NCI-H146 (cell line): ENCODE measurements at places on chromosomes 4 and X.

DNA sequence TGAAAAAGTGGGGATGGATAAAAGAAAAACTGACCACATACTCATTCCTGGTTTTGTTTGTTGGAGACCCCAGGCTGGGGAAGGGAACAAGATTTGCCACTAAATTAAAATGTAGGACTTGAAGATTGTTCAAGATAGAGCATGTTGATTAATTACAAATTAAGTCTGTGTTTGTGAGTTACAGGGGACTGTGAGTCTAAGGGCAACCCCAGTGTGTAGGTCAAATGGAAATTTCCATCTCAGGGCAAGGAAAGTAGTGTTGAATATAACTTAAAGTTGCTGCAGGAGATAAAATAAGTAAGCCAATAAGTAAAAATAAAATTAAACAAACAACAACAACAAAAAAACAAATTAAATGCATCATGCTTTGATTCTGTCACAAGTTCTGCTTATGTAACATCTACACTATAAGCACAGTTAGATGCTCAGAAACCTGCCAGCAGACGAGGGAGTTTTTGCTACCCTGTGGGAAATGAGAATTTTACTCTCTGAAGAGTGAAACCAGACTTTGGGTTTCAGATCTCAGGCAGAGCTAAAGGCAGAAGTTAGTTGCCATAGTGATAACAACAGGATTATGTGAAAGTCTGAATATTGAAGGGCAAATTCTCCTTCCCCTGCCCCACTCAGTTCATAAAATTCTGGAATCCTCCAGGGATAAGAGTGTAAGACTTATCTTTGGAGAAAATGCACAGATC, 352.3 kb downstream of the GRXCR1 start:
- DNase-seq: no peak

DNA sequence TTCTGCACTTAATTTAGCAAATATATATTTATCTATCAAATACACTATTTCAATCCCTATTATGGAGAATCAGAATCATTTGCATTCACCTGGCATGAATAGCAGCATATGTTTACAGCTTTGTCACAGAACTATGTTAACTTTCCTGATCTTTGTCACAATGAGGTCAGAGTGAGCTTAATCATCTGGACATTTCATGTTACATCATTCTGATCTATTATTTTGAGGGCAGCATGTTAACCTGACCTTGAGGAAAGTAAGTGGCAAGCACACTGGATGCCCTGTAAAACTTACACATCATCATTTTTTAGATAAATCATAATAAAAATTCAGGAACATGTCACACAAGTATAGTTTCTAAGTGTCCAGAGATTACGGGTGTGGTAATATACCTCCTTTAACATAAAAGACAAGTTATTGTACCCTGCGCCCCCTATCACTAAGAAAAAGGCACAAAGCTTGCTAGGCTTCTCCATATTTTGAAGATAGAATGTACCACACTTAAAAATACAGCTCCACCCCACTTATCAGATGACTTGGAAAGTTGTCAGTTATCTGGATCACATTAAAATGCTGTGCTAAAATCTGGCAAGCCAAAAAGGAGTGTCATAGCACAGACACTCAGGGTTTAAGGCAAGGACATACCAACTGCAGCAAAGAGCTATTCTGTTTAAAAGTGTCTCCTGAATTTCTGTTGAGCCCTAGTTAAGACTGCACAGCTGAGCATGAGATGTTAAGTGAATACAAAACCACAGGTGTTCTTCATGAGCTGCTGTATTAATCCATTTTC, 182.7 kb upstream of the FAT4 start:
- no peak for DNase-seq

- no peak for DNase-seq
Observed at GRCh38 chr4:37486166-37486565, 200.0 kb downstream of the RELL1 start.

- DNase-seq: no peak
Observed at GRCh38 chrX:22365460-22365859, 92.7 kb downstream of the CBLL2 start.

DNA sequence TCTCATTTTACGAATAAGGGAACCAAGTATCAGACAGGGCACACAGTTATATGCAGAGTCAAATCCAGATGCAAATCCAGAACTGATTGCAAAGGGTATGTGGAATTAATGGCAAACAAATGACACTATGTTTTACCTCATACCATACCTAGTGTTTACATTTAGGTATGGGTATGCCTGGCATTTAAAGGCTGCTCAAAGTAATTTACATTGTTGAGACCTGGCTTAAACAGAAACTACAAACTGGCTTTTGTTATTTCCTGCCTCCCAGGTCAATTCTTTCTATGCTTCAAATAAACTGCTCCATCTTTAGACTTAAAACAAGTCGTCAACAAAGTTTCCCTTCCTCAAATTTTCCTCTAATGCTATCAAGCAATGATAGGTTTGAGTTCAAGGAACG, 33.7 kb downstream of the ANKRD17 start:
- DNase-seq: no peak

GRCh38 chrX:10986616-10987015, 124.5 kb upstream of the HCCS start:
- no peak for DNase-seq

DNA sequence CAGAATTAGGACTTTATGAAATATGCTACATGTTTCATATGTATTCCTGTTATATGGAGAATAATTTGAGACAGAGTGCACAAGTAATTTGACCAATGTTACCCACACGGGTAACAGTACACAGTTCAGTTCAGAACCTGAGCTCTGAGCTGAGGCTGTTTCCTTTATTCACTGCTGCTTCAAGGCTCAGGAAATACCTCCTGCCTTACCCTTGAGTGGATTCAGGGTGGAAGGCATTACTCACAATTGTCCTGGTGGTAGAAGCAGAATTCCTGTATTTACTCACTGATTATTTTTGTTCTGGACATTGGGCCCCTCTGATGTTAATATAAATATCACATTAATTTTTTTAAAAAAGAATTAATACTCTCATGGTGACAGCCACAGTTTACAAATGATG, 73.5 kb upstream of the CAMK2D start:
- DNase-seq: no peak

- no peak for DNase-seq
Observed at GRCh38 chr4:109166126-109166525, 136.3 kb downstream of the COL25A1 start.

DNA sequence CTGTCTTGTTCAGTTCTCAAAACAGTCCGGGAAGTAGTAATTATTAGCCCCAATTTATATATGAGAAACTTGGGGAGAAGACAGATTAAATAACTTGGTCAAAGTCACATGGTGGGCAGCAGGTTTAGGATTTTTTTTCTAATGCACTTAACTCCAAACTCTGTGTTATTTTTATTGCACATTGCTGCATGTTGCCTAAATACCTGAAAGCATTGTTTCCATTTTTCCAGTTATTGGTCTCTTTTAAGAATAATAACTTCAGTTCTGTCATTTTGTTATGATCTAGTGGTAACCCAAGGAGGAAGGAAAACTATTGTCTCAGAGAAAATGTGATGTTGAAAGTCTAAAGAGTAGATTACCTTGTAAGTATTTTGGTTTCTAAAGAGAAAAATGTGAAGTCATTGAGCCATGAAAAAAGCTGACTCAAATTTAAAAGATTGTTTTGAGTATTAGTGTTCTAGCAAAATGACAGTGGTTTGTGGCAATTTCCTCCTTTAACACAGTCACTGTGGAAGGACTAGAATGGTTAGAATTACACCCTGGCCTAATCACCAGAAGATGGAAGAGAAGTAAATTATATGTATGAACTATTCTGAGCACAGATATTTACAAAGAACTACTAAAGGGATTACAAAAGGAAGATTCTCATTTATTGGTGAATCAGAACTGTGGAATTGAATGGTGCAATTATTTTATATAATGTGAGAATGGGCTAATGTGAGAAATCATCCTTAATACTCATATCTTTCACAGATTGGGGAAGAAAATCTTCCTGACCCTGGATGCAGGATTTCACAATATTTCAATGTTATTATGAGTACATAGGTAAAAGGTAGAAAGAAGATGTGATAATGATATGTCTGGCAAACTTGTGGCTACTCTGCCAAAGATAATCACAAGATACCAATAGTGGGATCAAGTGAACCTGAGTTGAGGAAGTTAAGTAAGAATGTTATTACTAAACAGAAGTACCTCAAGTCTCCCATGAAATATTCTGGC, 21.7 kb upstream of the CXCL8 start:
- no peak for DNase-seq

DNA sequence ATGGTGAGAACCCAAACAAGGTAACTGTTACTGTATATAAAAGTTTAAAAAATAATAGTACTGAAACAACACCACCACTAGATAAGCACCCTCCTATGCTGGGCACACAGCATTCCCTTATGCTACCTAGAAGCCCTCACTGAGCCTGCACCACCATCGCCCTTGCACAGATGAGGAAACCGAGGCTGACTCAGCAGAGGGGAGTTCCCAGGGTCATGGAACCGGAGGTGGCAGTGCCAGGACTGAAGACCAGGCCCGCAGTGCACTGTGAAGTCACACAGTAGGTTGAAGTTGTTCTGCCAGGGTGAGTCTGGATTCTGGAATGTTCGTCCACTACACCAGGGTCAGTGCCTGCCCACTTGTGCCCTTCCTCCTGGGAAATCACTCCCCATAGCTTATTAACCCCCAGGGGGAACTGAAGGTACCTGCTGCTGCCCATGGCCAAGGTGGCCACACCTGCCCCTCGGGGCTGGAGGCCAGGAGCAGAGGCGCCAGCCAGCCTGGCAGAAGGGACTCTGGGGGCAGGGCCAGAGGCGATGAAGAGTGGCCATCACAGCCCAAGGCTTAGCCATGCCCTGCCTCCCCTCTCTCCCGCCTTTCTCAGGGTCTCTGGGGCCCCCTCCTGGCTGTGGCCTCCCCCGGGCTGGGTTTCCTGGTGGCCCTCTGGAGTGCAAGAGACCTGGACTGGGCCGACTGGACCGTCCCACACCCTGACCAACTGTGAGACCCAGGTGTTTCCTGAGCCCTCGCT, 15.1 kb upstream of the ABLIM2 start:
- no peak for DNase-seq

DNA sequence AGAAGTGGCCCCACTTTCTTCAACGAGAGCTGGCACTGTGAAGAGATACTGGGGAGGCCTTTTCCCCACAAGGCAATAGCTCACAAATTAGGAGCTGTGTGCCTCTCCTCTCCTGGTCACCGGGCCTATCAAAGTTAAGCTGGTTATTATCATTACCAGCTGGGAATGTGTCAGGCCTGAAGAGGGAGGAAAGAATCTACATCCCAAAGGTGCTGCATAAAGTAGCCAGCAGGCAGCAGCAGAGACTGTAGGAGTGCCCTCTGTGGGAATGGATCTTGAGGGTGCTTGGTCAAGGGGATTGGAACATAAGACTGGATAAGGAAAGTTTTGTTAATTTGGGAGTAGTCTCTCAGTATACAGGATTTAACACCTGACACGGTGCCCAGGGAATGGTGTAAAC, 9.1 kb upstream of the TMPRSS11D start:
- no peak for DNase-seq

DNA sequence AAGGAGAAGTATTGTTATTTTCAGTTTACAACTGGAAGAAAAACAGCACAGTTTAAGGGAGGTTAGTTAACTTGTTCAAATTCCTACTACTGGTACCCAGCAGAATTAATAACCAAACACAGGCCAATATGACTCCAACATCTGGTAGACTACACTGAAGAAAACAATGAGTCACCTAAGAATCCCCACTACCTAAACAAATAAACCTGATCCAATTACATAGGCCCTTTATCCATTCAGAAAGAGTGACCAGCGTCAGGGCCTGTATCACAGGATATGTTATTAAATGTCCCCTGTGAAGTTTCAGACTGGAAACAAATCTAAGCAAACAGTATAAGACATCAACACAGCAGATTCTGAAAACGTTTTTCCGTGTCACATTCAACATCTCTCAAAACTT, 492.5 kb upstream of the INTU start:
- no peak for DNase-seq

- DNase-seq: no peak
Observed at GRCh38 chrX:40283981-40284380, 186.2 kb upstream of the BCOR start.

DNA sequence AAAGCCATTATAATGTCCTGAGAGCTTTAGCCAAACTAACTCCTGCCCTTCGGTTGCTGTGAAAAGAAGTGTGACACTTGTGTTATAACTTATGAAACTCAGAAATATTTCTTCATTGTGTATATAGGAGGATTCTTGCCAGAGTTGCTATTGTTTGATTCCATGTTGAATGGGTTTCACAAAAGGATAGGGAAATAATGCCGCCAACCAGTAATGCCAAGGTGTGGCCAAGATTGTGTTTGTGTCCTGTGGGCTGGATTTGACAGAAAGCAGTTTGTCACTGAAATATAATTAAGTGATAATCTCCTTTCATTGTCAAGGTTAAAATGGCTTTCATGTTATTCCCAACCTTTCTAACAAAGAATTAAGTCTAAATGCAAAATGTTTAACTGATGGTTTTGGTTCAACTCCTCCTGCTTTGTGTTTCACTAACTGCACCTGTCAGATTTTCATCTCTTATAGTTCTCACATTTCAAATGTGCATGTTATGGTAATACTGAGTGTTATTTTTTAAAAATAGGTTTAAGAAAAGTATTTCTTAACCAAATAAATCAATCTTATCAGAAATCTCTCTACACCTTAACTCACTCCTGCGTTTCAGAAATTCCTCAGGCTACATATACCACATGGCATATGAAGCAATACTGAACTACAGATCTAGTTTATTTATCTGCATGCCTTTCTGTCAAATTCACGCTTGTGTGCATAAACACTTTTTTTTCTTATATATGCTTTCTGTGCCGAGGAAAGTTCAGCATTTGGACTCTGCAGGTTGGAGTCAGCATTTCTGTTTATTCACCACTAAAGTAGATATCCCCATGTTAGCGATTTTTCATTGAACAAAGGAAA, at the start of gene CLDN22:
CLDN22 (minus strand) TSS at position 66 of the 849 bp plus-strand sequence; CDS start at position 8, 58 bp downstream.
- DNase-seq: no peak

- peak; percentile 57 for DNase-seq
Observed at GRCh38 chr4:119627267-119628255, 1.0 kb downstream of the PDE5A start.

- DNase-seq: no peak
Observed at GRCh38 chr4:80909938-80910337, 120.6 kb upstream of the BMP3 start.

GRCh38 chr4:139282721-139283075, 2.7 kb upstream of the MGARP start:
- DNase-seq: no peak

DNA sequence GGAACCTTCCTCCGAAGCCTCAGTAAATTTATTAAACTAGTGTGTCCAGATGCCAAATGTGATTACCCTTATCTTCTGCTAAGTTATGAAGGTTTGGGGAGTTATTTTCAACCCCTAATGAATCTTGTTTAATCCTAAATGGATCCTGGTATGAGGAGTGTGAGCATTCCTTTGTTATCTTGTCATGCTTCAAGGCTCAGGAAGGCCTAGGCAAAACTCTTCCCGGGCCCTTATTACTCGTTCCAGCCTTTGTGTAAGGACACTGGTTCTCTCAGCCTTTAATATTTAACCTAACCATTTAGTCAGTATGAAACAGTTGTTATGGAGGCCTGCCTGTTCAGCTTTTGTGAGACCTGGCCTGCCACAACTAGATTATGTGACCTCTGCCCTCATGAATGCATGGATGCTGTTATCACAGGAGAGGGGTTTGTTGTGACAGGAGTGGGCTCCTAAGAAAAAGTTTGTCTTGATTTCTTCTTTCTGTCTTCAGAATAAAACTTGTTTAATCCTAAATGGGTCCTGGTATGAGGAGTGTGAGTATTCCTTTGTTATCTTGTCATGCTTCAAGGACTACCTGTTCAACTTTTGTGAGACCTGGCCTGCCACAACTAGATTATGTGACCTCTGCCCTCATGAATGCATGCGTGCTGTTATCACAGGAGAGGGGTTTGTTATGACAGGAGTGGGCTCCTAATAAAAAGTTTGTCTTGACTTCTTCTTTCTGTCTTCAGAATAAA, 181.7 kb downstream of the SLC39A8 start:
- DNase-seq: no peak
